EH (cell line): ENCODE measurements at places on chromosomes 3 and 15.

DNA sequence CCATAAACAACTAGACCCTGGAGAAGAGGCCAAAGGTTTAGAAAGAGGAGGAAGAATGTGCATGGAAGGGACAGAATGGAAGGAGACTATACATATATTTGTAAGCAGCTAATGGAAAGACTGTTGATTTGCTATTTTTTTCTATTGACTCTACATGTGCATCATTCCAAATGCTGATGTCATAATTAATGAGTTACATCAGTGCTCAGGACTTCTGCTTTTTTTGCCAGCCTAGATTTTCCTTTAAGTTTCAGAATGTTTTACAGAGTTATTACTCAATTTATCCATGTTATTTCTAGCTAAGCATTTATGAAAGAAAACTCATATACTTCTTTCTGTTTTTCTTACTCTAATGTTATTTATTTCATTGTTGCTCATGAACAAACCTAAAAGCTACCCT is 62.6 kb upstream of the VGLL3 start:
- peak; percentile 16 for DNase-seq

GRCh38 chr3:127053979-127054378 is 71.1 kb downstream of the PLXNA1 start:
- no peak for DNase-seq

DNA sequence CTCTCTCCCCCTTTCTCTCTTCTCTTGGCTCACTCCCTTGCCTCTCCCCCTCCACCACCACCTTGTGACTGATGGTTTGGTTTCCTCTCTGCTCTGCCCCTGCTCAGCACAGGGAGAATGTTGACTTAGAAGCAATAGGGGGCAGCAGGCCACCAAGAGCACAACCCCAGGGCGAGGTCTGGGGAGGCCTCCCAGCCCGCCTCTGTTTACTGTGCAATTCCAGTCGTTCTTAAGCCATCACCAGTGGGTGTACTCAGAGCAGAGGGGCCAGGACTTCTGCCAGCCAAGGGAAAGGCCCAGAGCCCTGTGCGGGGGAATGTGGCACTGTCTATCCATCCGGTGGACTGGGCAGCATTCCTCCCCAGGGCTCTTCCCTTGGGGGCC is 5.7 kb upstream of the APEH start:
- peak; percentile 30 for DNase-seq

- DNase-seq = no peak
Measured at GRCh38 chr15:87562203-87562602, 694.3 kb downstream of the NTRK3 start.

DNA sequence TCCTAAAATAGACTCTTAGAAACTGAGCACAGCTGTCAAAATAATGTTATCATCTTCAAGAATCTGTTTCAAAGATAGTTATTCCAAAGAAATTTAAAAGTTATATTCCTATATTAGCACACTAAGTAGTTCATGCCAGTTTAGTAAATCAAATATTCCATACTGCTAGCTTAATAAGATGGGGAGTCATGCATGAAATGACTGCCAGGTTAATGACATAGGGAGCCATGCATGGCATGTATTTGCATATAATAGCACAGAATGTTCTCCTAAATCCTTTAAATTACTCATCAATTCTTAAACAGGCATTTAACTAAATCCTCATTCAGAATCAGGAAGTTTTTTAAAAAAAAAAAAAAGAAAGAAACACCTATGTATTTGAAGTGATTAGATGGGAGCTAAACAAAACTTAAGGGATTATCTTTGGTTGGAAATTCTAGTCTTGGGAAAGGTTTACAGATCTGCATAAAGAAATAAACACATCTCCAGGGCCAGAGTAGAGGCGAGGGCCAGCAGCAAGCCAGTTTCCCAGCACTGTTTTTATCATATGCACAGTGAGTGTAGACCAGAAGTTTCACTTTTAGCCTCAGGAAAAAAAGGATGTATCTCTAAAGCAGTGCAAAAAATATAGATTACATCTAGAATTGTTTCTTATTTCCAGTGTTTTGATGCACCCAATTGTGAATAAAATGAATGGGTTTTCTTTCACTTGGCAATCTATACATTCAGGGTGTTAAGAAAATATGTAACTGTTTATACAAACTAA is 366.4 kb upstream of the AGTR1 start:
- no peak for DNase-seq

DNA sequence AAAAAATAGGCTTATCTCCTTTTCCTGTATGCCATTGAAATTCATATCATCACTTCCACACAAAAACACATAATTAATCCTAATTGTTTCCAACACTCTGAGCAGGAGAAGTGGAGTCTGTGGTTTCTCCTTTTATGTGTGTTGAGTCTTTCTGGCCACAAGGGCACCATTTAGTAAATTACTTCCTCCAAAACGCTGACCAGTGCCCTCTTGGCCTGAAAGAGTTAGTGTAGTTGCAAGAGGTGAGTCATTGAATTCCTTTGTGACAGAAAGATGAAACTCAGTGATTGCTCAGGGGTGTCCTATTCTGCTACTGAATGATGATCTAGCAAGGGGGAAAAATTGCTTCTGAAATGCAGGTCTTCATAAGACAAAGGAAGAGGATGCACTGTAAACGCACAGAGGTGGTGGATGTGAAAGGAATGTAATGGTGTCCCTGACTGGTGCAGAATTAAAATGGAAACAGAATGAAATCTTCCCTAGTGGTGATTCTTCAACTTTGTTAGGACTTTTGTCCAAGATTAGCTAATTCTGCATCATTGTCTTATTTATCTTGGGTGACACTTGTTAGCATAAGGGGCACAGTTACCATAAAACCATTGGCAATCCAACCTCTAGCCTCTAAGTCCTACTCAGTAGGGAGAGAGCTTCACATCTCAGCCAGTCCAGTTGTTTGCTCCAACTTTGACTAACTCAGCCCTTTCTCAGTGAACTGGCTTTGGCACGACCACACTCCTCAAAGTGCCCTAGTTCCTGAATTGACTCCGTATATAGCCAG is 208.4 kb upstream of the NANOGP8 start:
- peak; percentile 89 for DNase-seq

GRCh38 chr15:48766196-48766595 is 44.7 kb downstream of the CEP152 start:
- peak; percentile 18 for DNase-seq

DNA sequence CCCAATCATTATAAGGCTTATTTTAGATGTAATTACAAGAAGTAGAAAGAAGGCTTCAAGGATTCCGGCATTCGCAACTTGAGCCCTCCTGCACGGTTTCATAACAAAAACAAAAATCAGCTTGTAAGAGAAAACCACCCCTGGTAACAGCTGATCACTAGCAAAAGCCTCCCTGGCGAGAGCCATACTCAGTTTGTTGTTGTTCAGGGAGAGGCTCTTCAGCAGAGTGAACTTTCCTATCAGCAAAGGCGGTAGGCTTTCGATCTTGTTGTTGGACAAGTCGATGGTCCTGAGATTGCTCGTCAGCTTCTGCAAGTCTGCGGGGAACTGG is 710 bp downstream of the LRRC57 start:
- DNase-seq = no peak

DNA sequence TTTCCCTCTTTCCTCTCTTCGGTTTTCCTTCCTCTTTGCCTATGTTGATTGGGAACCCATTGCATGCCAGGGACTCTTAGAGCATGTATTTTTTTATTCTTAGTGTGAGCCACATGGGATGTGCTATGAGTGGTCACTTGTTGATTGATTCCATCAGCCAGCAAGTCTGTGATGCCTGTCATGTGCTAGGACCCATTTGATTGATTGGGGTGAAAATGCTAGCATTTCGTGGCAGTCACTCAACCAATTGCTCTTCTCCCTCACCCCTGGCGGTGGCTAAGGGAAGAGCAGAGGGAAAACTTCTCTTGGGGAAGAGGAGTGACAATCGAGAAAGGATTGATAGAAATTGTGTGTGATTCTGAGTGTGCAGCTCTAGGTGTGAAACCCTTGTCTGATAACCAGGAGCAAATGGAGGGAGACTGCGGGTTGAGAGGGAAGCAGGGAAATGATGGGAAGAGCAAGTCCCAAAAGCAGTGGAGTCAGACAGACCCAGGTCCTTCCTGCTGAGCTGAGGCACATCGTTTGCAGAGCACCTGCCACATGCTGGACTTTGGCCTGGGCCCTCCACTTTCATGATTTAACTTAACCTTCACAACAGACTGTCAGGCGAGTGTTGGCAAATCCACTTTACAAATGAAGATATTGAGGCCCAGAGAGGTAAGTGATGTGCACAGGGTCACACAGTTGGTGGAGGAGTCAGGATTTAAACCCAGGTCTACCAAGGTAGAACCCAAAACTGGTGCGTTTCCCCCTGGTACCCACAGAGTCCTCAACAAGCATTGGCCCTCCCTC is 40.0 kb downstream of the SLC6A11 start:
- DNase-seq = no peak

DNA sequence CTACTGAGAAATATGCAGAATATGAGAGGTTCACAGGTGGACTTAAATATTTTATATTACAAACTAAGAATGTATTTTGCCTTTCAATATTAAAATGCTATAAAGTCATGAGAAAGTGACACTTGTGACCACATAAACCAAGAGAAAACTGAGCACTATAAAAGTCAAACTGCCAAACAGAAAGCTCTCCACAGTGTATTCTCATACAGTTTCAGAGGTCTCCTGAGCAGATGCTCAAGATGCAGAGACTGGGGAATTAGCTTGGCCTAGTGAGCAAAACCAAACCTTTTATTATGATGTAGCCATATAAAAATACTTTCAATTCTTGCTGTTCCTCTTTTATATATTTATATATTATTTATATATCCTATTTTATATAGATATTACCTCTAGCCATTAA is 227.8 kb downstream of the TBC1D5 start:
- no peak for DNase-seq

DNA sequence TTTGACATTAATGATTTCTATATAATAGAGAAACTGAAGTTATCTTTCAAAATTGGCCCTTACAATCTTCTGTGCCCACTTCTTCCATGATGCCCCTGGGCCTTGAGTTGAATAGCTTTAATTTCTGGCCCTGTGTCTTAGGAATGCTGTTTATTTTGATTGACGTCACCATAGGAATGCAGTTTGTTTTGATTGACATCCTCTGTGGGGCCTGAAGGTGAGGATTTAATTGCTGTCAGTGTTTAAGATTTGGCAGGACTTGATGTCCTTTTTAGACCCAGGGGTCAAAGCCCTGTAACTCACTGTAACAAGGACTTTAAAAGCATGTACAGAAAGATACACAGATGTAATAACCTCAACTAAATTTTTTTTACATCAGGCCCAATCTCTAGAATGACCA is 83.3 kb downstream of the GLDN start:
- peak; percentile 7 for DNase-seq

GRCh38 chr15:97189162-97189780 is 771.2 kb upstream of the ARRDC4 start:
- no peak for DNase-seq

GRCh38 chr3:153640689-153641665 is 479.0 kb downstream of the RAP2B start:
- no peak for DNase-seq

- DNase-seq = no peak
Measured at GRCh38 chr15:37483779-37484178, 383.4 kb upstream of the MEIS2 start.
